NCI-H1092 treated with DMSO at 0.1 percent for 48 hours (cell line): ENCODE measurements at places on chromosomes 7 and 10.

DNA sequence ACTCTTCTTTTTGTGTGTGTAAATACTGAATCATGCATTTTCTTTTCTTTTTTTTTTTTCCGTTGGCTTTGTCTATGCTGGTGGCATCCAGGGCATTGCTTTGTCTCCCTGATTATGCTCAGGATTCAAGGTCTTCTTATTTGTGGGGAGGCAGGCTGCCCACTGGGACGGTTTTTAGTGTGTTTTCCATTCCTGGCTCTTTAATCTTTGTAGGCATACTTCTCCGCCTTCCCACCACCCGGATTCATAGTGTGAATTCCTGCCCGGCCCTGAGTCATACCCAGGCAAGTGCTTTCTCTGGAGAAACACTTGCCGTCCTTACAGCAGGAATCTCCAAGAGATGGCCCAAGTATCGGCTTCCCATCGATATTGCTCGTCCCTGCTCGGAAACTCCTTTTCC, 5.2 kb downstream of the ZNF655 start:
- DNase-seq: no peak

- DNase-seq: no peak
Measured at GRCh38 chr10:128036746-128037543, 89.3 kb downstream of the MKI67 start.

DNA sequence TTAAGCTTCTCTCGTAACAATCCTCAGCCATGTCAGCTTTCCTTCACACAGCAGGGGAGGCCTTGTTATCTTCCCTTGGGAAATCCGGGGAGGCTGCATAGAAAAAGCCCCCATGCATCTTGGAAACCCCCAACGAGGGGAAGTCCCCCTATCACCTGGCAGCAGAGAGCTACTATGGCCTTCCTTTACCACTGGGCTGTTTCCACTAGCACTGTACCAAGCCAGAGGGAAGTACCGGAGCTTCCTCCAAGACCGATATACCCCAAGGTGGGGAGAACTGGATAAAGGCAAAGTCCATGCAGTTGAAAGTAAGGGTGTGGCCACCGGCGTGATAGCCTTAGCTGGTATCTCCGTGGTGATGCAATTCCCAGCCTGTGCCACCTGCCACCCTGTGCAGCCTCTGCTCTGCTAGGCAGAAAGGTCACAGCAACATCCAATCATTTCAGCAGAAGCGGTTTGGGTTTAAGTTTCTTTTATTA, 4.4 kb upstream of the CLIP2 start:
- no peak for DNase-seq

DNA sequence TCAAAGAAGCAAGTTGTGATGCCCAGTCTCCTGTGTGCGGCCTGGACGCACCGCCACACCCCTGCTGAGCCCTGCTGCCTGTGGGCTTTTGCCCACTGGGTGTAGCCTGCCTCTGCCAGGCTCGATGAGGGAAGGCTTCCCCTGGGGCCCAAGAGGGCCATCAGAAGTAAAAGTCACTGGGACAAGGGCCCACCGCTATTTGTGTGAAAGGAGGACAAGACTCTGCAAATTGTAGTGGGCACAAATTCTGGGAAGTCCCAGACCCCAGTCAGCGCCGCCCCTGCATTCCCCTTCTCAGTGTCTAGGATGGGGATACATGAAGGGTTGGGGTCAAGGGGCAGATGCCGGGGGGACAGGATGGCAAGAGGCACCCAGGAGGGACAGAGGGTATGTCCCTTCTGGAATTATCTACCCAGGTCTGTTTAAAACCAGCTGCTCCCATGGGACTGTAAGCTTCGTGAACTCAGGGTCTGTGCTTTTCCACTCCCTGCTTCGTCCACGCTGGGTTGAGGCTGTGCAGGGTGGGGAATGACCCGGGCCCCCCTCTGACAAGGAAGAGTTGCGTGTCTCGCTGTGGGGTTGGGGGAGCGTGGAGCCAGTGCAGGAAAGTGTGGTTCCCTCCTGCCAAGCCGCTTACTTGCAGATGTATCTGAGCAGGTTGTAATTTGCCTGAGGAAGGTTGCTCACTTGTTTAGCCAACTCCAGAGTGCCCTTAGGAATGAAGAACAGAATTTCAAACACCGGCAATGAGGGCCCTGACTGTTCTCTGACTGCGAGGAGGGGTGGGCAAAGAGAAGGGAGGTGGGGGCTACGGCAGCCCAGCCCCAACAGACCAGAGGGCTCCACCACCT, 147.2 kb downstream of the MAPK8 start:
- no peak for DNase-seq

DNA sequence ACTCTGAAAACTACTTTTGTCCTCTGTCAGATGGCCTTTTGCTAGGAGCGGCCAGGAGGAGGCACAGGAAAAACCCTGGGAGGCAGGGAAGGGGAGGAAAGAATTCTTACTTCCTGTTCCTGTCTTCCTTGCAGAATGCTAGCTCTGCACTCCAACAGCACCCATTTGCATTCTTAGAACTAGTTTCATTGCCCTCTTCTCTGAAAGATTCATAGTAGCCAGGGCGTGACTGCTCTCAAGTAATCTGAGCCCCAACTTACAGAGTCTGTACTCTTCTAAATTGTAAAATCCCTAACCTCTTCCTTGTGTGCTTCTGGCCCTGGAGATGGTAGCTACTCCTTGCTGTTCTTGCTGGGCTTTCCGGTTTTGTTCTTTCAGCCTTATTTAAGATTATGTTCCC, 75.3 kb upstream of the STEAP1 start:
- DNase-seq: no peak

DNA sequence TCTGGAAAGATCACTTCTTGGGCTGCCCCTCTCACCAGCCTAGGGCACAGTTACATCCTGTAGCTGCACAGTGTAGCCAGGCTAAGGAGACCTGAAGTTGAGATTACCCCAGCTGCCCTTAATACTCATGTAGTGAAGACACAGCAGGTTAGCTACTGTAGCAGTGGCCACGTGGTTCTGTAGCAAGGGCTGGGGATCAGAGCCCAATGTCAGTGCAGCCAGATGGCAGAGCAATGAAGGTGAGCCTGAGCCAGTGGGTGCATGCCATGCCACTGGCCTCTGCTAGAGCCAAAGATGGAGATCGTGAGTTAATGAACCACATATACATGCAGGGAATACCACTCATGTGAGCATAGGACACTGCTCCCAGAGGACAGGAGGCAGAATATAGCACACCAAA, 15.5 kb downstream of the AMPH start:
- DNase-seq: no peak

DNA sequence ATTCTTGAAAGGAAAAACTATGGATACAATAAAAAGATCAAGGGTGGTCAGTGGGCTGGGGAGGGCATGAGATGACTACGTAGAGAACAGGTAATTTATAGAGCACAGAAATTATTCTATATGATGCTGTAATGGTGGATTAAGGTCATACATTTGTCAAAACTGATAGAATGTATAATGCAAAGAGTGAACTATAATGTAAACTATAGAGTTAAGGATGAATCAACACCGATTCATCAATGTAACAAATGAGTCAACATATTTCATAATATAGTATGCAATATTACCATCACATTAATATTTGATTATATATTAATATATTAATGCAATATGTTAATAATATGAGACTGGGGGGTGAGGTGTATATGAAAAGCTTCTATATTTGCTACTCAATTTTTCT, 555.6 kb upstream of the POT1 start:
- no peak for DNase-seq

GRCh38 chr7:106089647-106090046, 22.5 kb downstream of the SYPL1 start:
- DNase-seq: no peak

DNA sequence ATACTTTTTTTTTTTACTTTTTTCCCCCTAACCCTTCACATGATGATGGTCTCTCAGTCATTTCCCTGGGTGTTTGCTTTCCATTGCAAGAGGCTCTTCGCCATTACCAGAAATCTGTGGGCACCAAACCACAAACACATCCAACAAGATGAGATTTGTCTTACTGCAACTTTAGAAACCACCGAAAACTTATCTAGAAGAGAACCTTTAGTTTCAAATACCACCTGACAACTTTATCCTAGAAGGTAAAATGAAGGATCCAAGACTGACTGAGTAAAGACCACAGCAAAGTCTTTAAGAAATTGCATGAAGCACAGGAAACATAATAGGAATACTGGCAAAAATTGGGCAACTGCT, 363.3 kb upstream of the MBL2 start:
- no peak for DNase-seq

GRCh38 chr7:7988706-7989105, 20.1 kb downstream of the GLCCI1 start:
- no peak for DNase-seq

- DNase-seq: no peak
Measured at GRCh38 chr7:132352800-132353199, 223.5 kb downstream of the PLXNA4 start.

DNA sequence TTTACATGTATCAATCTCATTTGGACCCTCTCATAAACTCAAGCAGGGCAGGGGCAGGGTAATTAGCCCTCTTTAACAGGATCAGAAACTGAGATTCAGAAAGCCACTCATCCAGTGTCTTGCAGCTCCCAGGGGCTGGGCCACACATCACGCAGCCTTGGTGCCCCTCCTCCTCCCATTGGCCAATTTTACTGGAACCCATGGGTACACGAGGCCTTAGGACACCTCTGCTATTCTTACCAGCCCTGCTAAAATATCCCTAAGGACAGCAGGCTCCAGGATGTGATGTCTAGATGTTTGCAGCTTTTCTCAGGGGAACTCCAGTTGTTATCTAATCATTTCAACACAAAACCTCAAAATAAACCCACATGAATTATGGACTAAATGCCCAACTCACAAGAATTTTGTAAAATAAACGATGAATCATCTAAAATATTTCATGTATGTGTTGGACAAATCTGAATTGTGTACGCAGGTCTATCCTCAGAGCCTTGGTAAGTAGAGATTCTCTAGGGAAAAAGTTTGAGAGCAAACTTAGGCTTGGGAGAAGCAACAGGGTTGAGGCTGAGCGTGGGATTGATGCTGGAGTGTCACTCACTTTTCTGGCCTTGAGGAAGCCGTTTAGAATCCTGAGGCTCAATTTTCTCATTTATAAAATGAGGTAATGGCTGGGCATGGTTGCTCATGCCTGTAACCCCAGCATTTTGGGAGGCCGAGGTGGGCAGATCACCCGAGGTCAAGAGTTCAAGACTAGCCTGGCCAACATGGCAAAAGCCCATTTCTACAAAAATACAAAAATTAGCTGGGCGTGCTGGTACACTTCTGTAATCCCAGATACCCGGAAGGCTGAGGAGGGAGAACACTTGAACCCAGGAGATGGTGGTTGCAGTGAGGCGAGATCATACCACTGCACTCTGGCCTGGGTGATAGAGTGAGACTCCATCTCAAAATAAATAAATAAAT, 69.7 kb upstream of the TNS3 start:
- DNase-seq: no peak

GRCh38 chr7:77823787-77824186, 25.2 kb downstream of the PHTF2 start:
- no peak for DNase-seq

DNA sequence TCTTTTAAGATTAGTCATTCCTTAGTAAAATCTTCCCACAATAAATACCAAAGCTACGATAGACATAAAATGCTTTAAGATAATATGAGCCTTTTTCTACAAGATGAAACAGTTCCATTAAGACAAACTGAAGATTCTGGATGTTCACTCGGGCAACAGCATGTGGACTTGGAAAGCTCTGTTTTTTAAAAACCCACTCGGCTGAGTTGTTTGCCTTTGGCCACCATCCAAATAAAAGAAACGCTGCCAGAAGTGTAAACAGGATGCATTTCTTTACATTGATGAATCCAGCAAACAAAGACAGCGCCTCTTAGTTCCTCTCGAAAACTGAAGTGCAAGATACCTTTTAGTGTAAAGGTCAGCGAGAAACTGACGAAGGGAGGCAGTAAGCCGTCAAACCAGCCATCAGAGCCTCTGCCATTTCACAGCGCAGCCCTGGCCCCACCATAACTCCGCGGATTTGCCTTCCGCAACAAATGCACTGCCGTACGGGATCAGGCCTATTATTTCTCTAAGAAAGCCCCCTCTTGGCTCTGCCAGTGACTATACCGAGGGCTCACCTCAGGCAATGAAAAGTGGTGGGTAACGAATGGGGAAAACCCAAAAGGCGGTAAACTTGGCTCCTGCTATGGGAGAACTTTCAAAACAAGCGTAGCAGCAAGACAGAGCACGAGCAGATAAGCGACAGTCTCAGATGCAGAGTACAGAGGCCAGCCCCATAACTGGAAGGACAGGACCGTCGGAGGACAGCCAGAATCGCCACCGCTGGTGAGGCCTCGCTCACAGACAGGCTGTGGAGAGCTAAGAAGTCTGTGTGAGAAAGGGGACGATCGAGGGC, 41.4 kb downstream of the GNA12 start:
- peak; percentile 63 for DNase-seq

GRCh38 chr7:5274441-5274840, 8.3 kb upstream of the SLC29A4 start:
- no peak for DNase-seq

- no peak for DNase-seq
Measured at GRCh38 chr10:99316374-99316773, 12.8 kb upstream of the CNNM1 start.

- DNase-seq: no peak
Measured at GRCh38 chr10:62185919-62186692, 82.5 kb downstream of the RTKN2 start.

DNA sequence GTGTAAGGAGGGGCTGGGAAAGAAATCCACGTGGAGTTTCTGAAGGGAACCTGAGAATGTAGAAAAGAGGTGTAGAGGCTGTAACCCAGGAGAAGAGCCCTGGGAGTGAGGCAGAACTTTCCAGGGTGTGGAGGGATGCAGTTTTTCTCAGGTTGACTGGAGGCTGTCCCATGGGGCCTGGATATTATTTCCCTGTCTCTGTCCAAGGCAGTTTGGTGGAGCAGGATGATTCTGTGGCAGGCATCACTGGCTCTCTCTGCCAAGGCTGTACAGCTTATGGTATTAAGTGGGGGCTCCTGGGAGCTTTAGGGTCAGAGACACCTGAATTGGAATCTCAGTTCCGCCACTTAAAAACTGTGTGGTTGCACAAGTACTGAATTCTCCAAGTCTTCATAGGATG, 81.6 kb downstream of the CHN2 start:
- DNase-seq: no peak

GRCh38 chr7:70060298-70061068, 462.2 kb downstream of the AUTS2 start:
- no peak for DNase-seq

DNA sequence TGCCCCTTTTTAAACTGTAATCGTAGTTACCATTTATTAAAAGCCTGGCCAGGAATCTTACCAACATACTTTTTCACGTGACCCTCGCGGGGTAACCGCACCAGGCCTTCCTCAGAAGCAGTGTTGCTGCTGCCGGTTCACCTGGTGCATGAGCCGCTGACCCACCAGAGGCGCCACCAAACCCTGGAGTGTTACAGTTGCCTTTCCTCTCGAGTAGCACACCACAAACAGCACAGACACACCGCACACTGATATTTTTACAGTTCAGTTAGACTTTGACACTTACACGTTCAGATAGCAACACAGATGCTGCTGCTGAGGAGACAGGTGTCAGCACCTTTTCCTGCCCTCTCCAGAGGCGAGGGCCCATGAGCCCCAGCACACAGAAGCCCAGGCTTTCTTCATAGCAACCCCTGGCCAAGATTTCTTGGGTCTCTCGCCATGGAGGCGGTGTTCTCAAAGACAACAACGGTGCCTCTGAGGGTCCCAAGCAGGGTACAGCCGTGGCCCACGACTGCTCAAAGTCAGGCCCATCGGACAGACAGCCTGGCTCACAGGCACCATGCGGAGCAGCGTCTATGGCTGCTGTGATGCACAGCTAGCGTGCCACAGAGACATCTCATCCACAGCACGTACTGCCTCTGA, 123.1 kb downstream of the DIP2C start:
- no peak for DNase-seq
